ENCODE measurements at places on chromosomes 1 and 21.

- no peak for DNase-seq
These were observed 14.4 kb downstream of the CD58 start for GRCh38 chr1:116556289-116557006.

DNA sequence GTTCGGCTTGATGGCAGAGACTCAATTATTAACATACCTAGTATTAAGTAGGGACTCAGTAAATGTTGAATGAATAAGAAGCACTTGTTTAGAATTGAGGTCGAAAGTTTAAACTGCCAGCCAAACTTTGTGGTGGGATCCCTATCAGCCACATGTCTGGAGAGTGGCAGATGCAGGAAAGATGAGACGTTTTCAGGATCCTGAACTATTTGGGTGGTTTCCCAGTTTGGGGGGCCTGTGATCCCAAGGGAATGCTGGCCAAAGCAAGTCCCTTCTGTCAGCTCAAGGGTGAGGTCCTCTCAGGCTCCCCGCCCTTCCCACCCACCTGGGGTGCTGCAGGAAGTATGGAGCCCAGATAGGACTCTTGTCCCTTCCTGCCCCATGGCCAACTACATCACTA lies 38.6 kb downstream of the KCNC4 start:
- DNase-seq = no peak

- DNase-seq = no peak
These were observed 2.7 kb downstream of the KHDC4 start for GRCh38 chr1:155931332-155932038.

- no peak for DNase-seq
These were observed 32.5 kb downstream of the RGS13 start for GRCh38 chr1:192668409-192668983.

DNA sequence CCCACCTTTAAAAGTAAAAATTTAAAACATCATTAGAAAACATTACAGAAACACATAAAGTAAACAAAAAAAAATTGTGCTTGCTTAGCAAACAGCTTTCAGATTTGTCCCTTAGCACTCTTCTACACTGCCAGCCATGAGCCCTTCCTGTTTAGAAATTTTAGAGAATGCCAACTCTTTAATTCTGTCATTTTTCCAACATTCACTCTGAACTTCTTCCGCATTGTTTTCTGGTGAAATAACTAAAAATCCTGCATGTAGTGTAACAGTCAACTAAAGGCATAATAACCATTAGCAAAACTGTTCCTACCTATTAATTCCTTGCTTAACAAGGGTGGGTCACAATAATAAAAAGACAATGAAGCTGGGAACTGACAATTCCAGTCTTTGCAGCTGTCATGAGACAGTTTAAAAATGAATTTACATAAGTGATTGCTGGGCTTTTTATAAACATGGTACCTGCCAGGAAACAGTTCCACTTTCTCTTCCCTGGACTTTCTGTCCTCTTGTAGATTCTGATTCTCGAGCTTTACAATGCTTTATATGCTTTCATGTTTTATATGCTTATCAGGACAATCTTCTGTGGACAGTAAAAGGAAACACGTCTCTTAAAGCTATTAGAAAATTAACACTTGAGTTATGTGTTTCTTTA lies 19.0 kb downstream of the GNG12 start:
- no peak for DNase-seq

DNA sequence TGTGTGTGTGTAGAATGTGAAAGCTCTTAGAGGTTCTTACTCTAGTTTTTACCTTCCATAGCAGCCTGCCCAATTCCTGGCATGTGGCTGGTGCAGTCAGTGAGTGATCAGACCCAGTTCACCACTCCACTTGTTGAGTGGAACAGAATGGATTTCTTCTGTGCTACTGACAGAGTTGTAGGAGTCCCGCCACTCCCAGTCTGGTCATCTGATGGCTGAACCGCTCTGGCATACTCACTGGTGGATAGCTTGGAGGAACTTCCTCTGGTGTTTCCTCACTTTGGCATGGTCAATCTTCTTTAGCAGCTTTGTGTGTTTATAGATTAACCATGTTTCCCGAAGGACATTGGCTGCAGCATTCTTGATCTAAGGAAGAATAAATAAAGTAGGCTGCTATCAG lies 106.7 kb upstream of the ADAR start:
- DNase-seq = no peak

DNA sequence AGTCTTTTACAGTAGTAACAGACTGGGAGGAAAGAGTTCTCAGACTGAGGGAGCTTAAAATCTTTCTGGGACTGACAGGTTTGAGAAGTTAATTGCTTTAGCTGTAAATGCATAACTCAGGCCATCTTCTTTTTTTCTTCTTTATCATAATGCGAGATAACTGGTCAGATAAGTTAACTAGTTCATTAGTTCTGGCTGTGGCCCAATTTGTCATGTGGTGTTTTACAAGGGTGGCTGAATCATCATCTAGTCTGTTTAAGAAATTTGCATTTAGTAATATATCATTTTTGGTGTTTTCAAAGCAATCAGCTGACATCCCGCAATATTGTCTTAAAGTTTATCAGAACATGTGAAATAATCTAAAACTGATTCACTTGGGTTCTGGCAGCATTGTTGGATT lies 14.0 kb downstream of the HSD3B2 start:
- DNase-seq = no peak

- DNase-seq = no peak
These were observed 667 bp upstream of the CYB561D1 start for GRCh38 chr1:109493227-109493626.

GRCh38 chr1:111204983-111205713 lies 4.7 kb upstream of the DENND2D start:
- DNase-seq = no peak

DNA sequence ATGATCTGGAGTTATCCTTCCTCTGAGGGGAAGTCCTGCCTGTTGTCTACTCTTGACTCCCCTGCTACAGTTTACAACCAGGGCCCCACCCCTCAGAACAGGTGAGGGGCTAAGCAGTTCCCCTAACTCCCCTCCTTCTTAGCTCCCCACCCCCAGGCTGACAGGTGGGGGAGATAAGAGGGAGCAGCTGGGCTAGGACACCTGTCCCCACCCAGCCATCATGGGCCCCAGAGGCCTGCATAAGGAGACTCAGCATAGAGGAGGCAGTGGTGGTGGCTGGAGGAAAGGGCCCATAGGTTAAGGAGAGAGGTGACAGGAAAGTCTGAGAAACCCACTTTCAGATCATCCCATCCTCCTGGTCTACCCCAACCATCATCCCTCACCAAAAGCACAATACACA lies 6.8 kb downstream of the MEF2D start:
- DNase-seq = no peak

DNA sequence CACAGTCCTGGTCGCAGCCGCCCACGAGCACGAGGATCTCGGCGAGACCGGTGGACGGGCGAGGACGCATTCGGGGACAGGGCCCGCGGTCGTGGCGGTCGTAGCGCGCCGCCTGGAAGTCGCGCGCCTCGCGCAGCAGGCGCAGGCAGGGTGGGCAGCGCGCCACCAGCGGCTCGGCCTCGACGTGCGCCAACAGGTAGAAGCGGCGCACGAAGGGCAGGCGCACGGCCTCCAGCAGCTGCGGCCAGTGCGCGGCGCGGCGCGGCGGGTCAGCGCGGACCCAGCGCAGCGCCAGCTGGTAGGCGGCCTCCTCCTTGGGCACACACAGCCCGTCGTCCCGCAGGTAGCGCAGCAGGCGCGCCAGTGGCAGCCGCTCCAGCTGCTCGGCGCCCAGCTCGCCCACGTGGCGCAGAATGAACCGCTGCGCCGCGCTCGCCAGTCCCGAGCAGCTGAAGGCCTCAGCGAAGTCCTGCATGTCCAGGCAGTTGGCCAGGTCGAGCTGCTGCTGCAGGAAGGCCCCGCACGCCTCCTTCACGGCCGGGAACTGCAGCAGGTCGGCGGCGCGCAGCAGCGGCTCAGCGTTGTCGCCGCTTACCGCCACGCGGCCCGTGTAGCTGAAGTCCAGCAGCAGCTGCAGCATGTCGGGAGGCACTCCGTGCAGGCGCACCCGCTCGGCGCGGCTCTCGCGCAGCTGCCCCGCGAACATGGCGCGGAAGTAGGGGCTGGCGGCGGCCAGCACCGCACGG lies 573 bp downstream of the KLHL21 start:
- DNase-seq = no peak

GRCh38 chr1:116495535-116495934 lies 75.3 kb downstream of the CD58 start:
- no peak for DNase-seq

DNA sequence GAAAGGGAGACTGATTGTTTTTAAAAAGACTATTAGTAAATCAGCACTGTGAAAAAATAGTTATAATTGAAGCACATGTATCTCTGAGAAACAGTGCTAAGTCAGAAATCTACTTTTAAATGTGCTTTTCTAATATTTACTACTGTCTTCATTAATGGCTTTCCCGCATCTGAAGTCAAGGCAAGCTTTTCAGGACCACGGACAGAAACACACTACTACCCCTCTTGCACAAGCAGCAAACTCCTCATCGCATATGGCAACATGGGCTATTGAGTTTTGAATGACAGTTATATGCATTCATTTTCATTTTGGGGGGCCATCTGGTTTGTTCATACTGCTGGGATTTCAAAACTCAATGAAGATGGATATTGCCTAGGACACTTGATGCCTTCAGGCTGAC lies 433.4 kb upstream of the CAMK1G start:
- no peak for DNase-seq

GRCh38 chr1:42924082-42924850 lies 34.4 kb downstream of the SLC2A1 start:
- peak; percentile 53 for DNase-seq

GRCh38 chr1:110674337-110675059 lies at the start of gene KCNA3:
KCNA3 (minus strand) TSS chr1:110674940; CDS start chr1:110674809, 131 bp downstream.
- no peak for DNase-seq

GRCh38 chr1:240152611-240153297 lies 61.1 kb downstream of the FMN2 start:
- DNase-seq = no peak

DNA sequence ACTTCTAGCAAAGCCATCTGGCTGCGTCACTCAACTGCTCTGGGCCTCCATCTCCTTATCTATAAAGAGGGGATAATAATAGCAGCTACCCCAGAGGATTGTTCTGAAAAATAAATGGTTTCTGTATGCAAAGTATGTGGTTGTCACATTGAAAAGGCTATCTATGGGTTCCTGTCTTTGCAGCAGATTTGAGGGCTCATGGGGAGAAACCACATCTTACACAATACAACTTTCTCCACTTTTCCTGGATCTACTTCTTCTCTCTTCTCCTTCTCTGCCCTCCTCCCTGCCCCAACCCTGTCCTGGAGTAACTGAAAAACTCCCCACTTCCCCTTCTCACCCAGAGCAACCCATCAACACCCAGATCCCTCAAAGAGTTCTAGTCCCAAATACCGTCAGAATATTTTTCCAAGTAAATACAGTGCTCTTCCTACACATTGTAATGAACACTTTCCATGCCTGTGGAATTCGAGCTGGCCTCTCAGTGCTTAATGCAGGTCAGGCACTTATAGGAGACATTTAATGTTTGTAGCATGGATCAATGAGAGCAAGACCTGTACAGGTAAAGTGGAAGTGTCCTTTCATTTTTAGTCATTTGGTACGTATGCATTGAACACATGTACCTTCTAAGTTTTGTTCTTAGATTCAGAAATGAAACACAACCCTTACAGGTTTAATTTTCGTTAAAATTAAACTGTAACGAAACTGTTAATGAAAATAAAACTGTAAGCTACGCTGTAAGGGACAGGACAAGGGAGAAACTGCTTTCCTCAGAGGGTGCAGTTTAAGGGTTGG lies 131.9 kb downstream of the AK5 start:
- DNase-seq = no peak

DNA sequence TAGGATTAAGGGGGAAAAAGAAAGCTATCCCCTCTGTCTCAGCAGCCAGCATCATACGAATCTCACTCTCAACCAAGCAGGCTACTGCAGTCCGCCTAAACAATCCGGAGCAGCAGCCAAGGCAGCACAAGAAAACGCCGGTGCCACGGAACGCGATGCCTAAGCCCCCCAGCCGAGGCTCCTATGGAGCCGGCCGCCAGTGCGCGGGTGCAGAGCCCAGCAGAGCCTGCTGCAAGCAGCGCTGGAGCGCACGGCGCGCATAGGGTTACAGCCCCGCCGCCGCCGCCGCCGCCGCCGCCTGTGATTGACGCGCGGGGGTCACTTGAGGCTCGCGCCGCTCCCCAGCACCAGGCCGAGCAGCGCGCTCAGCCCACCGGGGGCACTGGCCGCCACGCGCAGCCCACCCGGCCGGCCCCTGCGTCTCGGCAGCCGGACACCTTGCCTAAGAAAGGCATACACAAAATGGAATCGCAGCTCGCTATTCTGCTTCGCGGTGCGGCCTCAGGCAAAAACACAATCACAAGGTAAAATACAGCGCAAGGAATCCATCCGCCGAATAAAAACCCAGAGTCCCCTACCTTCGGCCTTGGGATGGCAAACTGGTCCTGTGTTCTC lies 780 bp downstream of the HIVEP3 start:
- no peak for DNase-seq

- DNase-seq = no peak
These were observed 2099.8 kb downstream of the MRPL39 start for GRCh38 chr21:23507501-23507900.

DNA sequence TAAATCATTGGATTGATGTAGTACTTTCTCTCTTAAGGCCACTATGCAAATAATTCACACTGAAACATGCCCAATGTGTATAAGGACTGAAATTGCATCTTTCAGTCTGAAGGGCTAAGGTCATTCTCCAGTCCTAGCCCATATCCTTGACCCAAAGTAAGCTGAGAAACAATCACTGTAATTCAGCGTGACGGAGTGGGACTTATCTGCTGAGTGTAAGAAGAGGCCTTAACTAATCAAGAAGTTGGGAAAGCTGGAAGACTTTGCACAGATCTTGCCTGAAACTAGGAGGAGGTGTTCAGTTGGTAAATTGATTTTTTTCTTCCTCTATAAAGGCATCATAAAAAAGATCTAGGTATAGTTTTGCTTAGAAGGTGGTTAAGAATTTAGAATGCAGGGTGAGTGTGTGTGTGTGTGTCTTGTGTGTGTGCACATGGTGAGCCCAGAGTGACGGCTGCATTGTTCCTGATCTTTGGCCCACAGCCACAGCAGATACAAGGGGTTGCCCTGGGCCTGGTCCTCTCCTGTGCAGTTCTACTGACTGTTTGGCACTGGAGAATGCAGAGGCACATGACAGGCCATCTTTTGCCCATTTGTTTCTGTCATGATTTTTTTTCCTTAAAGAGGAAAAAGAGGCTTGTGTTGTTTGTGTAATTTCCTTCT lies 13.3 kb upstream of the PPP2R5A start:
- DNase-seq = no peak

DNA sequence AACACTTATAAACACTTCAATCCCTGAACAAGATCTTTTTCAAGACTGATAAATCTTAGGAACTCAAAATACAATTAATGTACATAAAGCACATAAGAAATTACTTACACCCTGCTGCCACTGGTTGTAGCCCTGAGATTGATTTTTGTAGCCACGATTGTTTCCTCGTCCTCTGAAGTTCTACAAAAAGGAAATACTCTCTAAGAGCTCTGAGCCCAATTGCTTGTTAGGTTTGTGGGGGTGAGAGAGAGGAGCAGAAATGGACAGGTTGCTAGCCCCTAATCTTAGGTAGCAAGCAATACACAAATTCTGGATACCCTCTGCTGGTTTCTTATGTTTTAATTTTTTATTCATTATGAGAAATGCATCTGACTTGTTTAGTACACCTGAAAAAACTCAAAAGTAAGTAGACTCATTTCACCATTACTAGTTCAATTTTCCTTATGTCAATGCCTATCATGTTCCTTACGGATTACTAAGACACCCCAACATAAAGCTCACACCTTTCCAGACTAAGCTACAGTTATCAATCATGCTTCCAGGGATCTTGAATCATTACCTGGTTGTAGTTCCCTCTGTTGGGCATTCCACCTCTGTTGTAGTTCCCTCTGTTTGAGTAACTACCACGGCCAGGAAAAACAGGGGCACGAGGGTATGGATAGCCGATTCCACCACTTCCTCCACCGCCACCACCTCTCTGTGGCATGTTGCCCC lies 9.3 kb downstream of the HNRNPU start:
- no peak for DNase-seq

- no peak for DNase-seq
These were observed 185.4 kb upstream of the AJAP1 start for GRCh38 chr1:4468804-4469514.
